ENCODE measurements at places on chromosomes 12 and 14. TPM values are rescaled to one million over a fixed set of nuclear protein-coding genes. Genes with fewer than 3 reads are reported as not detected.

Gene NR2C1
- 38.4 TPM for total RNA-seq

Gene CMA1
- 0.33 TPM for total RNA-seq

Gene SLC25A47
- not detected for total RNA-seq

Gene CFAP54
- 1.8 TPM for total RNA-seq

Gene OVCH1
- total RNA-seq, result not detected

Gene RNF10
- total RNA-seq, result 216 TPM

Gene METTL25
- 12.5 TPM for total RNA-seq

Gene ADCY4
- 6.3 TPM for total RNA-seq

Data from activated naive CD8-positive, alpha-beta T cell treated with anti-CD3 and anti-CD28 coated beads, Interleukin-2, amount 10 ng/mL, durations not matched to agents 7 days and 5 days (primary cell).